ENCODE measurements at places on chromosomes 13 and 19. TPM values are rescaled to one million over a fixed set of nuclear protein-coding genes. Genes with fewer than 3 reads are reported as not detected.
A peak's percentile ranks its signal among the peaks of the same experiment; 100 is the strongest.

DNA sequence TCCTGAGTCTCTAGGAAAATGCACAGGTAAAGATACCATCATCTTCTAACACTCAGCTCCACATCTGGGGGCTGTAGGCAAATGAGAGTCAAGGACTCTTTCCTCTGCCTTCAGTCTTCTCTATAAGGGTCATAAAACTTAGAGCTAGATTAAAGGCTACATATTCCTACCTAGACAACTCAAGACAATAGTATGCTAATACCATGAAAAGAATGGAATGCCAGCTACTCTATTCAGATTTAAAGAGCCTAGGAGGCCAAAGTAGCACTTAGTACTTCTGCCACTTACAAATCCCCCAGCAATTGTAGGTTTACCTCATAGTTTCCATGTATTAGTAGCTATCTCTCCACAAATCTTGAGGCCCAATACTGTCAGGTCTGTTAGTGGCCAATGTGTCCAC is 453.0 kb downstream of the SLITRK5 start:
- H3K4me1 ChIP-seq = no peaks in the 10 kb centered on the region
- DNase-seq = no peak
- no peaks in the 10 kb centered on the region for H3K27me3 ChIP-seq
- H3K36me3 ChIP-seq = no peaks in the 10 kb centered on the region
- H3K4me3 ChIP-seq = no peak overlapping the region

DNA sequence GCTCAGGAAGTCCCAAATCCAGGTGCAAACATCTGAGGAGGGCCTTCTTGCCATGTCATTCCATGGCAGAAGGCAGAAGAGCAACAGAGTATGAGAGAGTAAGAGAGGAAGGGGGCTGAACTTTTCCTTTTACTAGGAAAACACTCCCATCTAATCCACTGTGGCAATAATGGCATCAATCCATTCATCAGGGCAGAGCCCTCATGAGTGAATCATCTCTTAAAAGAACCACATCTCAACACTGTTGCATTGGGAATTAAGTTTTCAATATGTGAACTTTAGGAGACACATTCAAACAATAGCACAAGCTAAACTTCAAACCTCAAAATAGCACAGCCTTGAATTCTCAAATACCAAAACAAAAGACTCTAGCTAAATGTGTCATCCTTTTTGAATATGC is 264.5 kb downstream of the KCTD12 start:
- no peaks in the 10 kb centered on the region for H3K4me1 ChIP-seq
- no peaks in the 10 kb centered on the region for H3K27me3 ChIP-seq
- no peak for DNase-seq
- no peaks in the 10 kb centered on the region for H3K36me3 ChIP-seq
- no peak overlapping the region for H3K4me3 ChIP-seq

DNA sequence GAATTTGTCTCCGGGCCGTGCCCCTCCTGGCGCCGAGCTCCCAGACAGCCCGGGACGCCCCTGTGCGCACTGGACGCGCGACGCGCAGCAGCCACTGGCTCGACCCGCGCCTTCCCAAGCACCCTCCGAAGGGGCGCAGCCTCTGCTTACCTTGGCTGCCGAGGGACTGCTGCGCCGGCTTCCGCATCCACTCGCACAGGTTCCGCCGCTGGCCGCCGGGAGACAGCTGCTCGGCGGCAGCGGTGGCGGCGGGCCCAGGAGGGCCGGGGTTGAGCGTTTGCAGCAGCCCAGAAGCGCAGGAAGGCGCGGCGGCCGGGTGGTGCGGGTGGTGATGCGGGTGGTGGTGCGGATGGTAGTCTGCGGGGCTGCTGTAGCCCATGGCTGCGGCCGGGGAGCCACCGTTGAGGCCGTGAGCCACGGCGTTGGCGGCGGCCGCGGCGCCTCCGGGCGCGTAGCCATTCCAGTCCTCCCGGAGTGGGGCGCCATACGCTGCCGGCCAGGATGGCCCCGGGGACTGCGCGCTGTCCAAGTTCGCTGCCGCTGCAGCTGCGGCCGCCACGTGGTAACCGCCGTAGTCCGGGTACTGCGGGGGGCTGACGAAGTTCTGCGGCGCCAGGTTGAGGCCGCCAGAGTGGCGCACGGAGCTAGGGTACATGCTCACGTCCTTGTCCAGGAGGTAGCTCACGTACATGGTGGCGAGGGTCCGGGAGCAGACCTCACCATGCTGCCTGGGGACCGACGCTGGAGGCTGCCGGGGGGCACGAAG is 616 bp downstream of the CDX2 start:
- H3K27ac ChIP-seq = no peak overlapping the region
- no peak for DNase-seq
- peaks cover 4% of the 10 kb centered on the region for H3K4me1 ChIP-seq
- no peak overlapping the region for H3K4me3 ChIP-seq
- no peaks in the 10 kb centered on the region for H3K36me3 ChIP-seq

DNA sequence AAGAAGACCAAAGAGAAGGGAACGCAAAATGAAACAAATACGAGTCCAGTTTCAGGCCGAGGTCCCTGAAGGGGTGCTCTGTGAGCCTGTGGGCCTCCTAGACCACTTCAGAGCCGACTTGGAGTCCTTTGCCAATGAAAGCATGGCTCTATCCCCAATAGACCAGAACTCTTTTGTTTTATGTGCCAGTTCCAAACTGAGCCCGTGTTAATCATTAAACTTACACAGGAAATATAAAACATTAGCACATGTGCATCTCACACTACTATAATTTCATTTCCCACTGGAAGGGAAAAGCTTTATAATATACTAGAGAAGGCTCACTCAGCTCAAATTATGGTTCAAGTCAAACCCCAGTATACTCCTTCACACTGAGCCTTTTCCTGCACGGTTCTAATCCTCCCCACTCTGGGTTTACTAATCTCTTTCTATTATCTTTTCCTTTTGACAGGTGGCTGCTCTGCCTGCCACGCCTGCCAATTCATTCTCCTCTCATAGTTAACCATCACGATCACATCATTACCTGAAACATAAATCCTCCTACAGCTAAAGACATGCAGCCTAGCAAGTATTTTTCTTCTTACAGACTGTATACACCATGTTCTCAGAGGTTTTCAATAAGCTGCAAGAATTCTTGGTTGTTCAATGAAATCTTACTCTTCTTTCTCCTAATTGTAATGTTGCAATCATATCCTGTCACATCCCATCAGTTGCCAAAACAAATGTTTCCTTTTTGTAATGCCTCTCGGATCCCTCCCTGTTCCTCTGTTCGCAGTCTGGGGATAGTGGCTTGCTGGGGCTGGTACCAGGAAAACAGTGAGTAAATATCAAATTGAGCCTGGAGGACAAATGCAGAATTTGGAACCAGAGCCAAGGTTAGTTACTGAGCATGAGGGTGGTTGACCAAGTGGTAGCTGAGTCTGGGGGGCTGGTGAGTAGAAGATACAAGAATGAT is 18.8 kb upstream of the WASF3 start:
- no peaks in the 10 kb centered on the region for H3K4me1 ChIP-seq
- H3K27me3 ChIP-seq = no peaks in the 10 kb centered on the region
- no peak overlapping the region for H3K27ac ChIP-seq

- no peaks in the 10 kb centered on the region for H3K27me3 ChIP-seq
- H3K4me3 ChIP-seq = peak within 1 kb of the TSS; percentile 49
- no peak within 1 kb of the TSS for H3K27ac ChIP-seq
- H3K4me1 ChIP-seq = peaks cover 37% of the 10 kb centered on the region
Observed at GRCh38 chr19:1237754-1238368, at the start of gene CBARP. TSS of gene CBARP (minus strand) at chr19:1238005. CDS start at chr19:1236100, 1,905 bp downstream.

The GZMM gene
- total RNA-seq = 2.9 TPM
